ENCODE measurements at places on chromosomes 2 and 18. TPM values are rescaled to one million over a fixed set of nuclear protein-coding genes. Genes with fewer than 3 reads are reported as not detected.
A peak's percentile ranks its signal among the peaks of the same experiment; 100 is the strongest.

DNA sequence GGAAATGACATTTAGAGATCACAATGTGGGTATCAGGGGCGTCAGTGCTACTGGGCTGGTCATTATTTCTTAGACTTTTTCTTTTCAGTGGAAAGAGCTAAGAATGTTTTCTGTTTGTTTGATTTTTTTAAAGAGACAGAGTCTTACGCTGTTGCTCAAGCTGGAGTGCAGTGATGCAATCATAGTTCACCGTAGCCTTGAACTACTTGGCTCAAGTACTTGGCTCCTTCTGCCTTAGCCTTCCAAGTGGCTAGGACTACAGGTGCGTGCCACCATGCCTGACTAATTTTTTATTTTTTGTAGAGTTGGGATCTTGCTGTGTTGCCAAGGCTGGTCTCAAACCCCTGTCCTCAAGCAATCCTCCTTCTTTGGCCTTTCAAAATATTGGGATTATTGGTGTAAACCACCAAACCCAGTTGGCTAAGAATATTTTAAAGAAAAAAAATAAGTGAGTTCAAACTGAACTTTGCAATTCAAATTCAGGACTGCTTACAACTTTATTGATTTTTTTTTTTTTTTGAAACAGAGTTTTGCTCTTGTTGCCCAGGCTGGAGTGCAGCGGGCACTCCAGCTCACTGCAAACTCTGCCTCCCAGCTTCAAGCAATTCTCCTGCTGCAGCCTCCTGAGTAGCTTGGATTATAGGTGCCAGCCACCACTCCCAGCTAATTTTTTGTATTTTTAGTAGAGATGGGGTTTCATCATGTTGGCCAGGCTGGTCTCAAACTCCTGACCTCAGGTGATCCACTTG is 154.2 kb downstream of the MIB1 start:
- DNase-seq: no peak

- no peak for DNase-seq
Measured at GRCh38 chr2:208189810-208190503, at the start of gene C2orf80. Gene C2orf80, minus strand, starts transcription at chr2:208190030. Its CDS starts 3,044 bp downstream, at chr2:208186986.

- DNase-seq: no peak
Measured at GRCh38 chr2:17683981-17684380, 69.6 kb downstream of the SMC6 start.

- no peak for DNase-seq
Measured at GRCh38 chr2:159617646-159618045, 1.3 kb upstream of the BAZ2B start.

- no peak for DNase-seq
Measured at GRCh38 chr2:64888591-64889309, 100.4 kb upstream of the SLC1A4 start.

DNA sequence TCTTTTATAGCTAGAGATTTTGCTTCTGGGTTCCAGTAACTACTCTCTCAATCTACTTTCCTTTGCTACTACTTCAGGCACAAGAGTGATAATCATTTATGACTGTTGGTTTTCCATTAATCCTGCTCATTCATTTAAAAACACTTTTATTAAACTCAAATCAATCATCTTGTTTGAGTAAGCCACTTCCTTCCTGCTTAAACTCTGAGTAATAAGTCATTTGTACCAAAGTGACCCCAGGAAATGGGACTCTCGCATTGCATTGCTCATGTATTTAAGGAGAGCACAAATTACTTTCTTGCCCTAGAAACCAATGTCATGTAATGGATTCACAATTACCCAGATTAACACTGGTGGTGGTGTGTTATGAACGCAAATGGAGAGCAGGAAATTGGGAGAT is 270.7 kb upstream of the HNMT start:
- DNase-seq: no peak

GRCh38 chr2:138018866-138019688 is 54.8 kb downstream of the HNMT start:
- DNase-seq: no peak

- no peak for DNase-seq
Measured at GRCh38 chr2:310994-311393, 23.1 kb upstream of the ALKAL2 start.

GRCh38 chr2:29482348-29482747 is 367.1 kb downstream of the CLIP4 start:
- no peak for DNase-seq

DNA sequence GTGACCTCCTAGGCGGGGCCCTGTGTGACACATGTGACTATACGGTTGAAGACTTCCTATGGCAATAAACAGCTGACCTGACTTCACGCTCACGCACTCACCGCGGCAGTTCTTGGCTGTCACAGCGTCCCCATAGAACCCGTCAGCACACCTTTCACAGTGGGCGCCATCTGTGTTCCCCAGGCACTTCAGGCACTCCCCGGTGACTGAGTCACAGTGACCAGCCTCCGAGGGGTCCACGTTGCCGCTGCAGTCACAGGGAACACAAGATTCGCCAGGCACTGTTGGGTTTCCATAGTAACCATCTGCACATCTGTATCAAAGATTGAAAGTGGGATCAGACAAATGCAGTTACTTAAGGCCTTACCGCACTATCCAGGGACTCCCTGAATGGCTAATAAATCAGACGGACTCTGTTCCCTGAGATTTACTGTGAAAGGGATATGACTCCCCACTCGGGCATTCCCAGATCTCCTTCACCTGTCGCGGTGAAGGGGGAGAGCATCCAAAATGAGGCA is 94.5 kb downstream of the LAMA1 start:
- no peak for DNase-seq

DNA sequence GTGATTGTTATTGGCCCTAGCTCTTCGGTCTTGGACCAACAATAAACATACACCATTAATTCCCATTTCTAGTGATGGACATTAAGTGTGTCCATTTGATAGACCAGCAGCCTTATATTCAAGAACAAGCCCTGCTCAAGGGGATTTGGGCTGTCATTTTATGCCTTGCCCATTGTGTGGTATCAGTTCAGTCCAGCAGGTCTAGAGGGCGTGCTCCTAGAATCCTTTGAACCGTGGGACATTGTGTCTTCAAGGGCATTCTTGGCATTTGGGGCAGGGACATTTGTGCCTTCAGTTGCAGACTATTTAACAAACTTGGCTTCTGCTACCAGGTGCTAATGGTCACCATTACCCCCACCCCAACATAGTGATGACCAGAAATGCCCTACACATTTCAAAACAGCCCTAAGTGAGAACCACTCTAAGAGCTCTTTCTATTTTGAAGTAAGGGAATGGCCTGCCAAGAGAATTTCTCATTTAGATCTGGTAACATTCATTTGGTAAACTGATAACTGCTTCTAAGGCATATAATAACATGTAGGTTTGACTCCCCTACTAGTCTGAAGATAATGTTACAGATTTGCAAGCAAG is 284.7 kb downstream of the ALPK2 start:
- no peak for DNase-seq

- DNase-seq: no peak
Measured at GRCh38 chr2:42385225-42385624, 24.2 kb upstream of the COX7A2L start.

DNA sequence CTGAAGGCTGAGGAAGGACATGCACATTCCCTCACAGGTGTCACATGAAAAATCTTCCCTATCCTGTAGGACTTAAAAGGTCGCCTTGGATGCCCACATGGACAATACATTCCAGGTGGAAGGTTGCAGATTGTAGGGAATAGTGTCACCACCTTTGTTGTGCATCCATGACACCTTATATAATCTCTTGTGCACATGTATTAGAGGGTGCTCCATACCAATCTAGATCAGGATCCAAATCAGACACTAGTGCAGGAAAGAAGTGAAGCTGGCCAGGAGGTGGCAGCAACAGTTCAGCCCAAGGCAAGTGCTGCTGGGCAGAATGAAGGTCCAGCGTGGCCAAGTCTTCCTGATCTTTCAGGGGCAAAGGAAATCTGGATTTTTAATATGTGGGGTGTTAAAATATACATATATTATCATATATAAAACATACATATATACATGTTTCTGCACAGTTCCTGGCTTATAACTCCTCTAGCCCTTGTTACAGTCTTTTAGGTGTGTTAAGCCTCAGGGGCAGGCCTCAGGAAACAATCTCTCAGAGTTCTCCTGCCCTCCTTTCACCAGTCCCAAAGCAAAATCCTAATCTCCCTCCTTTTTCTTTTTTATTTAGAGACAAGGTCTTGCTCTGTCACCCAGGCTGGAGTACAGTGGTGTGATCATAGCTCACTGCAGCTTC is 16.6 kb downstream of the NIF3L1 start:
- DNase-seq: peak; percentile 76

- no peak for DNase-seq
Measured at GRCh38 chr2:187847245-187848208, 293.3 kb upstream of the TFPI start.

DNA sequence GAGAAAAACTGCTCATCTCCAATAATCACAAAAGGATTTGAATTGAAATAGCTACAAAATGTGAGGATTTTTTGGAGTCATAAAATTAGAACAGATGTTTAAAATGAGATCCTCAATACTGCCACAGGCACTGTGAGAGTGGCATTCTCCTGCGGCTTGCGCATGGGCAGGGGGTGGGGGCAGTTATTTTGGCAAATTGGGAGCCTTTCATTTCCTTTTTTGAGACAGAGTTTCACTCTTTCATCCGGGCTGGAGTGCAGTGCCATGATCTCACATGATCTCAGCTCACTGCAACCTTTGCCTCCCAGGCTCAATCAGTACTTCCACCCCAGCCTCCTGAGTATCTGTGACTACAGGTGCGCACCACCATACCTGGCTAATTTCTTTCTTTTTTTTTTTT is 42.4 kb downstream of the POMC start:
- DNase-seq: no peak

DNA sequence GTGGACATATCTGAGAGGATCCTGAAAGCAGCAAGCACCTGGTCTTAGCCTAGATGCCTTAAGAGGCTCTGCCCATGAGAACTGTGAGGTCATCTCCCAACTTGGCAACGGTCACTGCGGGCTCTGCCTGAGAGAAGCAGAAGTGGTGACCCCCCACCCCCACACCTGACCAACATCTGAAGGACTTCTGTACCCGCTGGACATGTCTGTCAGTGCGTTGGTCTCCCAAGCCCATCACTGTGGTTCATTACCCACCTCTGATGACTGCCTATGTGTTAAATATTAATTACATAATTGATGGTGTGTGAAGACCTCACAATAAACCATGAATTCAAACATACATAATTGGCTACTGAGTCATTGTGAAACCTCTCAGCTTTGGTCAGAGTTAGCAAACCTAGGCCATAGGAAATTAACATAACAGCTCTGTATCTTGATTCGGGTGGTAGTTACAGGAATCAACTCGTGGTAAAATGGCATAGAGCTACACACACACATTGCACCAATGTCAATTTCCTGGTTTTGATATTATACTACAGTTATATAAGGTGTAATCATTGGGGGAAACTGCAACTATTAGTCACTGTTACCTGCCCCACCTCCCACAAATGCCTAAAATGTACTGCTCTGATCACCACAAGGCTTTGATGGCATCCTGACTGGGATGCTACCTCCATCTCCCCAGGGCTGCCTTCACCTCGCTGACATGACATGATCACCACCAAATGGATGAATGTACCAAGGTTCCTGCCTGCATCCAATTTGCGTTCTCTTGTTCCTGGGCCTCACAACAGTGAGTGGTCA is 4.3 kb upstream of the GALNT1 start:
- DNase-seq: no peak

PSME4 gene
- total RNA-seq: 37.8 TPM

COMMD1 gene
- 48.6 TPM for total RNA-seq

SERPINB7 gene
- not detected for total RNA-seq

HAAO gene
- 2.5 TPM for total RNA-seq

CYP20A1 gene
- total RNA-seq: 16.2 TPM
